ENCODE measurements at places on chromosomes 16 and 17.
A peak's percentile ranks its signal among the peaks of the same experiment; 100 is the strongest.

GRCh38 chr17:57447990-57448758 is 191.9 kb downstream of the MSI2 start:
- DNase-seq: no peak

DNA sequence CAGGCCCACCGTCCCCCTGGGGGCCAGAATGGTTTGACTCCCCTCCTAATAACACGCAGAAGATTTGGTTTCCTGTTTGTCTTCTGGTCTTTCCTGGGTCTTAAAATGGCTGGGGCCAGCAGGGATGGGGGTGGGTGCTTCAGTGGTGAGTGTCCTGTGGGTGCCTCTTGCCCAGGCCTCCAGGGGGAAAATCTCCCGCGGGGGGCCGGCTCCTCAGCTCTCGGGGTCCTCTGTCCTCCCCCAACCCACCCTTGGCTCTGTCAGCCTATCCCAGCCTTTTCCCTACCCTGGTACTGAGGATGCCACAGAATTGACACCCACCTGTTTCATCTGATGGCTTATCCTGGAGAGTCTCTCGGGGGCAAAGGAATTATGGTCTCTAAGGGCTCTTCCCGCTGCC is 23.8 kb upstream of the SDR42E2 start:
- no peak for DNase-seq

- DNase-seq: no peak
These were observed 622.1 kb upstream of the CDH5 start for GRCh38 chr16:65744401-65744800.

- peak; percentile 37 for DNase-seq
These were observed 76.0 kb downstream of the ABCC1 start for GRCh38 chr16:16025214-16025968.

DNA sequence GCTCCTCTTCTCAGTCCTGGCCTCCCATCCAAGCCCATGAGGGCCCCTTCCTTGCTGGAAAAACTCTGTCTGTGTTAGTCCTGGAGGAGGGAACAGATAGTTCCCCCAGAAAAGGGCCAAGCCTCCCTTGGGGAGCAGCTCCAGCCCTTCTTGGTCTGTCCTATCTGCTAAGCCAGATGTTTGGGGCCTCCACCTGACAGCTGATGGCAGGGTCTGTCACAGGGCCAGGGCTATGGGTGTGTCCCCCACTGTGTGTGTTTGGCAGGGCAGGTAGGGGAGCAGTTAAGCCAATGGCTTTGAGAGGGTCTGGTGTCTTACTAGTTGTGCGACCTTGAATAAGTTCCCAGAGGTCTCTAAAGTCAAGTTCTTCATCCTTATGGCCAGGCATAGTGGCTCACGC is 13.6 kb upstream of the SLC4A1 start:
- DNase-seq: no peak

GRCh38 chr16:66491716-66492064 is 58.2 kb downstream of the TK2 start:
- no peak for DNase-seq

DNA sequence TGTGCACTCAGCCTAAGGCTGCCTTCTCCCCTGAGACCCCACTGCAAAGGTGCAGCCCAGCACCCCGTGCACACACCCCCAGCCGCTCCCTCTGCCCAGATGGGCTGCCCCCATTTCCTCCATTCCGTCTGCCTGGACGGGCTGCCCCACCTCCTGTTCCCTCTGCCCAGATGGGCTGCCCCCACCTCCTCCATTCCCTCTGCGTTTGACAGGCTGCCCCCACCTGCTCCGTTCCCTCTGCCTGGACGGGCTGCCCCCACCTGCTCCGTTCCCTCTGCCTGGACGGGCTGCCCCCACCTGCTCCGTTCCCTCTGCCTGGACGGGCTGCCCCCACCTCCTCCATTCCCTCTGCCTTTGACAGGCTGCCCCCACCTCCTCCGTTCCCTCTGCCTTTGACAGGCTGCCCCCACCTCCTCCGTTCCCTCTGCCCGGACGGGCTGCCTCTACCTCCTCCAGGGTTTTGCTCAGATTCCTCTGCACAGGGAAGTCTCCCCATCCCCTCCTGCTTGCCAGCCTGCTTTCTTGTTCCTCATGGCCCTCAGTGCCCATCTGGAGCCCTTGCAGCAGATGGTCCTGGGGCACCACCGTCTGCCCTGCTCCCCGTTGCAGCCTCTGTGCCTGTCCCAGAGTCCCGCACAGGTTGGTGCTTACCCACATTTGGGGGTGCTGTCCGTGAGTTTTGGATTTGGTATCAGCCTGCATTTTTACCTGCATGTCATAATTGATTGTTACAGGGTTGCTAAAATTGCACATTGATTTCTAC is 23.4 kb upstream of the IL17C start:
- no peak for DNase-seq

- DNase-seq: no peak
These were observed 14.5 kb downstream of the MAP1LC3B start for GRCh38 chr16:87406495-87407088.

DNA sequence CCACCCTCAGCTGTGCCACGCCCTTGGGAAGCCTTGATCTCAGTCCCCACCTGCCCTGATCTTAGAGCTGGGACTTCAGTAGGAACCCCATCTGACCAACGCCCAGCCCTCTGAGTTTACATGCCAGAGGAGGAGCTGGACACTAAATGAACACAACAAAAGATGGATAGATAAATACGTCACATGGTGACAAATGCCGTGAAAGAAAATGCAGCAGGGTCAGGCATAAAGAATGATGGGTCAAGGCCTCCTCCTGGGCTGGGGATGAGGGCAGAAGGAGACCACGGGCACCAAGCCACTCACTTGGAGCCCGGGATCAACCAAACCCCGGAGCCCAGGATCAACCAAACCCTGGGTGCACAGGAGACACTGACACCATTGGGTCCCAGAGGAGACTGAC is 354.9 kb downstream of the C16orf95 start:
- DNase-seq: no peak

- no peak for DNase-seq
These were observed 57.4 kb downstream of the SHISA6 start for GRCh38 chr17:11298401-11298800.

DNA sequence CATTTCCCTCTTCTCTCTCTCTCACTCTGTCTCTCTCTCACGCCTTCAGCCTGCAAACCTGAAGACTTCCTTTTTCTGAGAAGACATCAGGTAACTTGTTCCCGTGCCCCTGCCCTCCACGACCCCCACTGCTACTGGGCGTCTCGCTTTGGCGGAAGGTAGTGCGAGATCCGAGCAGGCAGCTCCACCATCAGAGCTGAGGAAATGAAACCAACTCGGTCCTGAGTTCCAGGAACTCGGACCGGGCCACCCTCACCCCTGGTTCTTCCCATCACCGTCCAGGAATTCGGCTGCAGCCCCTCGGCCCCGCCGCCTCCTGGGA is 585 bp downstream of the MLKL start:
- DNase-seq: no peak

DNA sequence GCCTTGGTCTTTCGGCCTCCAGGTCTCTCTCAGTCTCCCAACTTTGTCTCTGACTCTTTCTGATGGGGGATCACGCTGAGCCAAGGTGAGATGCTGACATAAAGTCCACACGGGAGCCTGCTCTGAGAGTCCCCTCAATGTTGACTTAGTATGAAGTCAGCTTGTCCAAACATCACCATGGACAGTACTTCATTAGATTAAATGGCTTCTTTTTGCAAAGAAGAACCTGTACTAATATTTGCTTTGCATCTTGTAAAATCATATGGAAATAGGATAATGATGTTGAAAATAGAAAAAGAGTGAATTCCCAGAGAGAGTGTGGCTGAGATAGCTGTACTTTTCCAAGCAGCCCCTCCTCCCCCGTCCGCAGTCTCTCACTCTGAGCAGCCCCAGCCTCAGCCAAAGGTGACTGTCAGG is 56.7 kb upstream of the SIAH1 start:
- DNase-seq: no peak

GRCh38 chr17:63165400-63165799 is 199.4 kb downstream of the TANC2 start:
- no peak for DNase-seq

GRCh38 chr17:41548844-41549595 is 20.9 kb upstream of the KRT19 start:
- DNase-seq: peak; percentile 64

GRCh38 chr17:35531160-35531559 is 6.3 kb downstream of the SLFN12L start:
- DNase-seq: no peak

GRCh38 chr17:57972151-57972550 is 15.9 kb downstream of the VEZF1 start:
- DNase-seq: no peak

GRCh38 chr17:81160306-81160705 is 5.0 kb upstream of the PVALEF start:
- no peak for DNase-seq

- no peak for DNase-seq
These were observed 35.7 kb downstream of the IKZF3 start for GRCh38 chr17:39828443-39828842.

- no peak for DNase-seq
These were observed 28.5 kb downstream of the CRLF3 start for GRCh38 chr17:30796016-30796415.

DNA sequence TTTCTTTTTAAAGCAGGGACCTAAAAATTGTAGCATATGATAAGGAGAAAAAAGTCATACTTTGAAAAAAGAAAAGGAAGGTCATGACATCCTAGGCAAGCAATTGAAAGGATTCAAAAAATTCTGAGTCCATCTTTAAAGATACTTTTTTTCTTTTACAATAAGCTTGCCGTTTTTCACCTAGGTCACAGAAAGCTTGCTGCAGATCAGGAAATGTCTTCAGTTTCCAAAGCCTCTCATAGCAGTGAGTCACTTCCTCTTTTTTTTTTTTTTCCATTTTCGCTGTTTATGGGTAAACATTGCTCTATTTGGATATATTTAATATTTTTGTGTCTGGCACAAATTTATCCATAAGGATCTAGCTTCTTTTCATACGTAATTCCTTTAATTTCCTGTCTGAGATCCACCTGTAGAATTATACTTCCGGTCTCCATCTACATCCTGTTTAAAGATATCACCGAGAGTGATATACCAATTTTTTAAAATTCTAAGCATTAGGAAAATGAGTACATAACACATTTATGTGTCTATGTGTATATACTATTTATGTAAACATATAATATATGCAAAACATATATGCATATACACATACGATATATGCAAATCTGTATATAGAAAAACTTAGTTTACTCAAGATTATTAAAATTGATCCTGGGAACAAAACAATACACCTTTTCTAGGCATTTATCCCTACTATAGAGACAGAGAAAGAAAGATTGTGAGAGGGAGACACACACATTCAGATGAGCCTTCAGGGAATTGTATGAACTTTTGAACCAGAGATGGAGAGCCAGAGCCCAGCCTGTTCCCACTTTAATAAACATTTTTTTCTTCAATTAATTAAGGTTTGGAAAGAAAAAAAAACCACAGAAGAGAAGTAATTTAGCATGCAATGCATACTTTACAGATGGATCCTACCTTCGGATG is 134.4 kb downstream of the SKAP1 start:
- DNase-seq: no peak

GRCh38 chr17:77930780-77931768 is 27.4 kb upstream of the TNRC6C start:
- no peak for DNase-seq

- no peak for DNase-seq
These were observed 24.1 kb downstream of the HMOX2 start for GRCh38 chr16:4500272-4500671.

GRCh38 chr17:48753794-48754499 is 25.4 kb upstream of the HOXB13 start:
- DNase-seq: no peak

- no peak for DNase-seq
These were observed 401.6 kb downstream of the NPIPA7 start for GRCh38 chr16:16780588-16780987.

DNA sequence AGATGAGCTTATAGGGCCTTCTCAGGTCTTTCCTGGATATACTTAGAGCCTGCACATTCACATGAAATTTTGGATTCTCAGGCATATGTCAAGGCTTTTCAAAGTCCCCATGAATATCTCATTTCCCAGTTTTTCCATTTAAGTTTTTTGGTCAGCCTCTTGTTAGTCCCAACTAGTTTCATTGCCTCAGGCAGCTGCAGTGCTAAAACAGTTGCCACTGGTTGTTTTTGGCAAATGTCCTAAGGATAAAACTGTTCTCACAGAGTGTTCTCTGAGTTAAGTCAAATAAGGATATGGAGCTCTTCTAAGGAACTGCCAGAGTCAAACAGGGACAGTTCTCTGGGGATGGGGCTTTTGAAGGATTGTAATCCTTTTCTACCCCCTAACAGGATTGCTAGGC is 39.9 kb upstream of the ABCC11 start:
- no peak for DNase-seq

- DNase-seq: no peak
These were observed 139.7 kb downstream of the SEC14L1 start for GRCh38 chr17:77280304-77281121.

DNA sequence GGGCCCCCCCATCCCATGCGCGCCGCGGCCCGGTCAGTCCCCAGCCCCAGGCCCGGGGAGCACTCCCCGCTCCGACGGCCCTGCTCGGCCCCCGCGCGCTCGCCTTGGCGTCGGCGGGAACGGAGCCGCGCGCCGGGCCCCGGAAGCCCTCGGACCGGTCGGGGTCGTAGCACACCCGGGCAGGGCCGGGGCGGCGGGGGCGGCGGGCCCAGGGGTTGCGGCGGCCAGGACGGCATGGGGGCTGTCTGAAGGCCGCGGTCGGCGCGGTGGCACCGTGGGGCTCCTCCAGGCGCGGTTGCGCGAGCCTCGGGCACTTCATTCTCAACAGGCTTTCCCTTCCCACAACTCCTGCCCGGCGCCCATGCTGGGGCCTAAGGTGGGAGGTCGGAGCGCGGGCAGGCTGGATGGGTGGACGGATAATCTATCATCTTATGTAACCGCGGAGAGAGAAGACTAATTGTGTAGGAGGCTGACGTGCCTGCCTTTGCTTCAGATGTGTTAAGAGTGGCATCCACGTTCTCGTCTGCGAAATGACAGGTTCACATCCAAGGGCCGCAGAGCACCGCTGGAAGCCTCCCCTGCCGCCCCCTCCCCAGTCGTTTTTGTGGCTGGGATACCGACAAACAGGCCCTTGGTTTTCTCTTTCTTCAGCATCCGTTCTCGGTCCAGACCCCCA is 708 bp downstream of the BAIAP2 start:
- DNase-seq: no peak

DNA sequence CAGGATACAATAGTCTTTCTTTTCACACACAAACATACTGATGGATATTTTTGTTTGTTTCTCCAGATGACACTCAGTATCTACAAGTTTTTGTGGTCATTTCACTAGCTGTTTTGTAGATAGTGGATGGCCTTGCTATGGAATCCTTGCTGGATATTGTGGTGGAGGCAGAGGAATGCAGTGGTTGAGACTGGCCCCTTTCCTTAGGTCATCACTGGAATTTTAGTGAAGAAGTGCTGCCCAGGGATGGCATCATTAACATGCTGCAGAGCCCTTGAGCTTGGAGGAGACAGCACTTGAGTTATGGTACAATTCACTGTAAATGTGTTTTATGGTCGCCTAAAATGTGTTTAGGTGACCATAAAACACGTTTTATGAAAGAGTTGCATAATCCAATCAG is 455.9 kb upstream of the HSBP1 start:
- no peak for DNase-seq

- DNase-seq: no peak
These were observed 3.0 kb upstream of the NLRC3 start for GRCh38 chr16:3580251-3580651.

- no peak for DNase-seq
These were observed 79.0 kb upstream of the NKD1 start for GRCh38 chr16:50469121-50469743.
